RPMI7951 (cell line): ENCODE measurements at places on chromosomes 16 and 17. TPM values are rescaled to one million over a fixed set of nuclear protein-coding genes. Genes with fewer than 3 reads are reported as not detected.

The RASD1 gene
- not detected in 2 replicates for total RNA-seq

The ZFHX3 gene
- total RNA-seq = 2.0 and 2.2 TPM in 2 replicates

The TBC1D28 gene
- not detected in 2 replicates for total RNA-seq

The P2RX1 gene
- total RNA-seq = not detected in 2 replicates

The NPIPA2 gene
- 0.29 and 4.3 TPM in 2 replicates for total RNA-seq

The PPP1R27 gene
- not detected in 2 replicates for total RNA-seq

DNA sequence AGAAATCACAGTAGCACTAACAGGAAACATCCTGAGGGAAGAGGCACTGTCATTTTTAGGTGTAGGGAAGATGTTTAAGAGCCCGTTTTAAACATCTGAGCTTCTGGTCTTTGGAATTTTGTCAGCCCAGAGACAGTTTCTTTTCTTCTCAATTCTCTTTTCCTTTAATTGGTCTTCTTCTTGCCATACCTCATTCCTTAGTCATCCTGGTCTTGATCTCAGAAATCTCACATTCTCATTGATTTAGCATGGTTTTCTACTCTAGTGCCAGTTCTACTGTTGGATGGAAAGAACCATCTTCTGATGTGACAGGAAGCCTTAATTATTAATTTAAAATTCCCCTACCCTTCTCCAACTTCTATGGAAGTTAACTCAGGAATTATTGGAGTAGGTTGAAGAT is 25.4 kb downstream of the BMERB1 start:
- DNase-seq = peak; percentile 21

DNA sequence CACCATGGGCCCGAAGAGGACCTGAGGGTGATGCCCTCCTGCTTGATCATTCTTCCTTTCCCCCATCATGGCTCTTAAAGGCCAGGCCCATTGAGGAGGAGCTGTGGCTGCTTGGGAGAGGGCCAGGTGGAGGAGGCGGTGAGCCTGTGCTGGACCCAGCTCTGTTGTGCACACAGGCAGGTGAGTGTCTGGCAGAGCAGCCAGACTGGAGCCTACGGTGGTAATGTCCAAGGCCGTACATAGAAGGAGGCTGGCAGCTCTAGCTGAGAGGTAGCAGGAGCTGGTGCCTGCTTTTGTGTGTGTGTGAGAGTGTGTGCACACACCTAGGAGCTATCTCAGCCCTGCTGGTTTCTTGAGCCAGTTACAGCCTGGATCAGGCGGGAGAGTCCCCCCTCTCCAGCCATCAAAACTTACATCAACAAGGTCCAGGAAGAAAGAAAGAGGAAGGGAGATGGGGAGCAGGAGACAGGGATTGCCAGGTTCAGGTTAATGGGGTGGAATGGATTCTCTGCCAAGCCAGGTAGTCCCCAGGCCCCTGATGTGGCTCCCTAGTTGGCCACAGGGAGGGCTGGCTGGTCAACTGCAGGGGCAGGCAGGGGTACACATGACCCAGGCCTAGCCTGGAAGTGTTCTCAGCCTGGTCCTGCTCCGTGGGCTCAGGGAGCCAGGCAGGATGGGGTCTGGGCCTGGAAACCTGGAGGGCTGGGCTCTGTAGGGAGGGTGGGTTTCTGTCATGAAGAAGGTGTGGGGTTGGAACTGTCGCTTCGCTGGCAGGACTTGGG is 107.1 kb downstream of the RAP1GAP2 start:
- DNase-seq = no peak

GRCh38 chr17:41785859-41786226 is 668 bp downstream of the JUP start:
- peak; percentile 24 for DNase-seq

DNA sequence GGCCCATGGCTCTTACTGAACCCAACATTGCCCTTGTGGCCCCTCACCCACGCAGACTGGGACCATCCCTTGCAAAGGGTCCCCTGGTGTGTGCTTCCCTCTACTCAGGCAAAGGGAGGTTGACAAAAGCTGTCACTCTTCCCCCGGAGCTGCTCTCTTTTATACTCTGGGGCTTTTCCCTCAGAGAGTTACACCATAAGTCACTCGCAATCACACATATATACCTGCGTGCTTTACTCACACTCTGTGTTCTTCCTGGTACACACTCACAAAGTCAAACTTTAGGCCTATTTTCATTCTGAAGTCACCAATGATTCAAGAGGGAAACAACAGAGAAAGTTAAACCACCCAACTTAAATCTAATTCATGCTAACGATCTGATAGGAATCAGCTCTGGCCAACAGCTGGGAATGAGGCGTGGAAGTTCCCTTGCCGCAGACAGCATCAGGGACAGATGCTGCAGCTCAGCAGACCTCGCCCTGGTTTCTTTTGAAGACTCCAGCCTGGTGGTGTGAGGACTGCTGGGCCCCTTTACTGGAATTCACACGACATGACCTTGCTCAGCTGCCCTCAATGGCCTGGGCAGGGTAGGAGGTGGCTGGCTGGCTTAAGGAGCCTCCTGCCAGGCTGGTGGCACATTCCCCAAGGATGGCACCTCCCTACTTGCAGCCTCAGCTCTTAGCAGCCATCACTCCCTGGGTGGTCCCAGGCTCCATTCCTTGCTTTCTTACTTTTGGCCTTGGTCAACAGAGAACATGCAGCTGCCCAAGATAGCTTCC is 27.3 kb downstream of the HIC1 start:
- DNase-seq = peak; percentile 77

- DNase-seq = no peak
Observed at GRCh38 chr17:72651988-72652387, 440.5 kb downstream of the SLC39A11 start.

DNA sequence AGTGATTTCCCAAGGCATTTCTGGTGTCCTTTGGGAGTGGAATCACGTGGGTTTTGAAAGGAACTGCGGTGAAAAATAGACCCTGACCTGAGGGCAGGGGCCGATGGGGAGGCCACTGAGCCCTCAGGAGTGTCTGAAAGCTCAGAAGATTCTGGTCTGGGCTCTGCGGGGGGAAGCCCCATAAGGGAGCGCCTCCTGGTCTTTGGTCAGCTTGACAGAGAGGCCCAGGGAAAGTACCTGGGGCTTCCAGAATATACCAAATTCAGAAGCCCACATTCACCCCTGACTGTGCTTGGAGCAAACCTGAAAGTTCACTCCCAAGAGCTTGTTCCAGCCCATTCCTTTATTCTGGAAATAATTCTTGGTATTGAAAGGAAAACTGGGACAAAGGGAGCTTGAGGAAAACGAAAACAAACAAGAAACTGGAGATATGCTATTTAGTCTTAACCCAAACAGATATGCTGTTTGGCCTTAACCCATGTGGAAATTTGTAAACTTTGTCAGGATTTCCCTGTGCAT is 23.2 kb upstream of the NAGLU start:
- DNase-seq = no peak

DNA sequence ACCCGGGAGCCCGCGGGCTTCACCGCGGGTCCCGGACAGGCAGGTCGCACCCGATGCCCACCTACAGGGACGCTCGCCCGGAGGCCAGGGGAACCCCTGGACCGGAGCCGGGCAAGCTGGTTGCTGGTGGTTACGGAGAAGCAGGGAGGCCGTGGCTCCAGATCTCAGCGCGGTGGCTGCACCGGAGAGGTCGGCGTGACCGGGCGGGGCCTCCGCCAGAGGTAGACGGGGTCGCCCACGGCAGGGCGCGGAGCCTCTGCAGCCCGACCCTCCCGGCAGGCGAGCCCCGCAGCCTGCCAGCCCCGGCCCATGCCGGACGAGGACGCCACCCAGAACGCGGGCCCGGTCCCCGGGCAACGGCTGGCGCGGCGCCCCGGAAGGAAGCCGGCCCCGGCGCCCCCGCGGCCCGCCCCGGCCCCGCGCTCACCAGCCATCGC is 341 bp downstream of the PCYT2 start:
- no peak for DNase-seq

GRCh38 chr17:75325827-75326225 is 36.6 kb upstream of the SLC25A19 start:
- peak; percentile 85 for DNase-seq

DNA sequence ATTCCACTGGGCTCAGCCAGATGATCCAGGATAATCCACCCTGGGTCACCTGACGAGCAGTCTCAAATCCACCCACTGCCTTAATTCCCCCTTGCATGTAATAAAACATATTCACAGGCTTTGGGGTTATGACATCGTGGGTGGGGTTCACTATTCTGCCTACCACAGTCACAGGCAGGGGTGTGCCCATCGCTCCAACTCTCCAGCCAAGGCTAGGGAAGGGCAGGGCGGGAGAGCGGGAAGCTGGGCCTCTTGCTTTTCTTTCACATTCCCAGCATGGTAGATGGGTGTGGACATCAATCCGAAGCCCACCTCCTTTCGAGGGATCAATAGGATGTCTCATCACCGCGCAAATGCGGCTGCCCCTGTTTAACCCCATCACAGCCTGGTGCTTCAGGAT is 12.7 kb upstream of the CD300LD start:
- no peak for DNase-seq

GRCh38 chr17:27888067-27888466 is 5.1 kb downstream of the LYRM9 start:
- DNase-seq = peak; percentile 29

- no peak for DNase-seq
Observed at GRCh38 chr16:65702707-65703402, 581.0 kb upstream of the CDH11 start.

DNA sequence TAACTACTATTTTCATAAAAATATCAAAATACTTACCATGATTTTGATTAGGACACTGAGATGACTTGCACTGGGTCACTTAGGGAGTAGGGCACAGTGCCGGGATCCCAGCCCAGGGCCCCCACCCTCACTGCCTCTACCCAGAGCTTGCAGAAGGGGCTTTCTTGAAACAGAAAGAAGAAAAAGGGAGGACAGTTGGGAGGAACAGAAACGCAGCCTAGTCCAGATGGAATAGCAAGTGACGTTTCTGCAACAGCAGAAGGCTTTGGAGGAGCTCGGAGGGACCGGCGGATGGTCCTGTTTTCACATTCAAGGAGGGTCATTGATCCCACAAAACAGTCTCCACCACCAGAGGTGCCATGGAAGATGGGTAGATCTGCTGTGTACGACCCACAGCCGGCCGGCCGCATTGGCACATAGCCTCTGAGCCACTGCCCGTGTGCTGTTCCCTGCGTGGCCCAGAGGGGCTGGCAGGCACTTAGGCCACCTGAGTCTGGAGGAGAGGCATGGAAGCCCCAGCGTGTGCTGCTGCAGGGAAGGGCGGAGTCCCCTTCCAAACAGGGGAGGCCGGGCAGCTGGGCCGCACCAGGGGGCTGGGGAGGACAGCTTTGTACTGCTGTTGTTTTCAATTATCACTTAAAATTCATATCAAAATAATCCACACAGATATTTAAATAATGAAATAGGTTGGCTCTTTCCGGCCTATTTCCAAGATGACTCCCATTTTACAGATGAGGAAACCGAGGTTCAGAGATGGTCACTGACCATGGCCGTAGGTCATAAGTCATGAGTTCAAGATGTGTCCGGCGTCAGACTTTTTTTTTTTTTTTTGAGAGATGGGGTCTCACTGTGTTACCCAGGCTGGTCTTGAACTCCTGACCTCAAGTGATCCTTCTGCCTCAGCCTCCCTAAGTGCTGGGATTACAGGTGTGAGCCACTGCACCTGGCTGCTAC is 22.9 kb upstream of the GSG1L start:
- DNase-seq = no peak
